BJ (cell line): ENCODE measurements at places on chromosomes 2 and 18.
A peak's percentile ranks its signal among the peaks of the same experiment; 100 is the strongest.

DNA sequence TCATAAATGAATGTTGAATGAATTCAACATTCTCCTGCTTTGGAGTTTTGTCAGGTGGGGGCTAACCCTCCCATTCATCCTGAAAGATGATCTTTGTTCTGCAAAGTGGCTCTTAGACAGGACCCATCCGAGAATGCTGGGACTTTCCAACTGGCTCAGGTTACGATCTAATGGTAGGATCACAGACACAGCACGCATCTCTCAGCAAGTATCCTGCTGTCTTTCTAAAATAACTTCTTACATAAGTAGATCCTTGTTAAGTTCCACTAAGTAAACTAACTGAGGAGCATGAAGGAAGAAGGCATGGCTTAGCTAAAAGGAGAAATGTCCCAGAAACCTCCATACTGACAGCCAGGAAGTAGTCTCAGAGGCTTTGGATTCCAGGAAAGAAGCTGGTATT, 23.7 kb downstream of the CYP27A1 start:
- peak; percentile 37 for DNase-seq

DNA sequence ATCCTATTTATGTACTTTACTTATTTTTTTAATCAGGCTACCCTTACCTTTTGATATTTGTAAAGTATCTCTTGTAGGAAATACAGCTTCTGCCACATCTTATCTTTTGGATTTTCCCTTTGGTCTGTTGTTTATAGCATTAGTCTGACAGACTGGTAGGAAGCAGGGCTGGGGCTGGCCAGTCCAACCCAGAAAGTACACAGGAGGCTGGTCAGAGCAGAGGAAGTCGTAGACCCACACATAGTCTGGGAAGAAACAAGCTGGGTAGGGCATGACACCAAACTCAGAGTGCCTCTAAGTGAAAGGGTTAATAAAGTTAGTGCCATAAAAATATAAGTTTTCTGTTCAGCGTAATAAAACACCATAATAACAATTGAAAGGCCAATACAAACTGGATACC, 51.7 kb downstream of the BOLA3 start:
- DNase-seq = no peak

- DNase-seq = no peak
These were observed 91.5 kb upstream of the BCL11A start for GRCh38 chr2:60644951-60645350.

GRCh38 chr18:58429442-58429841, 199.4 kb downstream of the ALPK2 start:
- DNase-seq = no peak

GRCh38 chr2:160010361-160011145, 51.9 kb downstream of the PLA2R1 start:
- DNase-seq = no peak

DNA sequence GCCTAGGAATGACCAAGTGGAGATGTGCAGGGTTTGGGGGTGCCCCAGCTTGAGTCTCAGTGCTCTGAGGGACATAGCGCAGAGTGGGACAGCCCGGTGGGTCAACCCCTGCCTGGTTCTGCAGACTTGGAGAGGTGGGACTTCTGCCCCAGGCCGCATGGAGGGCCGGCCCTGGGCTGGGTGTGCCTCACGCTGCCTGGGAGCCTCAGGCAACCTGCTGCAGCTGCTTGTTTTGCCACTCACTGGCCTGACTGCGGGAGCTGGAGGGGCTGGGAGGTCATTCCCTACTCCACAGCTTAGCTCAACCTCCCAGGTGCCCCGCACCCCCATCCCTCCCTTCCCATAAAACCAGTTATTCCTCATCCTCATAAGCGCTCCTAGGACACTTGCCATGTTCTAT, 33.1 kb downstream of the ODC1 start:
- DNase-seq = no peak

DNA sequence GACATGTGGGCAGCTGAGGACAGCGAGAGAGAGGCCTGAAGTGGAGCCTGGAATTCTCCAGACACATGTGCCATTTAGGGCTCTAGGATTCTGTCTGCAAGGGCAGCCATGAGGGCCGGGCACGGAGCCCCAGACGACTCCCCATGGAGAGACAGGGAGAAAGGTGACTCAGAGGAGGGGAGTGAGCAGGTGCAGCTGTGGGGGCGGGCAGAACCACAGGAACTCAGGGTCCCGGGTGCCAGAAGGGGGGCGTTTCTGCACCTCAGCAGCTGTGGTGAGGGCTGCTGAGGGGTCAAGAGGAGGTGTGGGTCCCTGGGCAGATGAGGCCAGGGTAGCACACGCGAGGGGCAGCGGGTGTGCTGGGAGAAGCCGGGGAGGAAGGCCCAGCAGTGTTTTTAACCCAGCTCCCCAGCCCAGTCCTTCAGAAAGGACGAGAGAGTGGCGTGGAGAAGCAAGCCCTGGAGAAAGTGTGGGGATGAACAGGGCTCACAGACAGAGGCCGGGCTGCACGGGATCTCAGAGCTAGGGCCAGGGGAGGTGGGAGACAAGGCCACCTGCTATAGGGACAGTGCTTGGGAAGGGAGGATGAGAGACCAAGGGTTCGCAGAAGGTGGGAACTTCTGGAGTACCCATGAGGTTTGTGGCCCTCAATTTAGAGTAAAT, 7.6 kb downstream of the GPR17 start:
- DNase-seq = no peak

DNA sequence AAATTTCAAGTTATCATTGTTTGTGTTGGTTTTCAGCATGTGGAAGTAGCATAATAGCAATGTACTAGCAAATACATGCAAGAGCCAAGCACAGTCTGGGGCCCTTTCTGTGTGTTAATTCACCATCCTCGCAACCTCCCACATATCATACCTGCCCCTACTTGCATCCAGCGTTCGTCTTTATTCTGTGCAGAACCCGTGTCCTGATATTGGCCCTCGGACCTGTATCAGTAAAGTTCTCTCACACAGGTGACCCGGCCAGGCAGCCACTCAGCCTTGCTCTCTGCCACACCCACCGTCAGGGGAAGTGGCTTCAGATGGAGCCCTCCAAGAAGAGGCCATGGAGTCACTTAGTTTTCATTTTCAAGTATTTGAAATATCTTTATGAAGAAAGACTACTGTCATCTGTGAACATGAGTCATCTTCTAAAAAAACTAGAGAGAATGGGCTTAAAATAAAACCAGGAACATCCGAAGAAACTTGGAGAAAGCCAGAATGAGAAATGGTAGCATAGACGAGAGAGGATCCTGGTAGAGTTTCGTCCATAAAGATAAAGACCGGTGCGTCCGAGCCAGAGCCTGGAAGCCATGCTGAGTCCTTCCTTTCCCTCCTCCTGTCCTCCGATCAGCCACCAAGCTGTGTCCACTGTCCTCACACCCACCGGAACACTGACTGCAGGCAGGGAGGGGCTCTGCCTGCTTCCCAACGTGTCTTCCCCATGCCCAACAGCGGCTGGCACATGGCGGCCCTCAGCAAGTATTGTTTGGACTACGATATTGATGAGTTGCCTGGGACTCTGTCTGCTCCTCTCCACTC, 57.3 kb upstream of the RPL31 start:
- no peak for DNase-seq

- no peak for DNase-seq
These were observed 25.0 kb downstream of the CEP68 start for GRCh38 chr2:65081232-65081685.

DNA sequence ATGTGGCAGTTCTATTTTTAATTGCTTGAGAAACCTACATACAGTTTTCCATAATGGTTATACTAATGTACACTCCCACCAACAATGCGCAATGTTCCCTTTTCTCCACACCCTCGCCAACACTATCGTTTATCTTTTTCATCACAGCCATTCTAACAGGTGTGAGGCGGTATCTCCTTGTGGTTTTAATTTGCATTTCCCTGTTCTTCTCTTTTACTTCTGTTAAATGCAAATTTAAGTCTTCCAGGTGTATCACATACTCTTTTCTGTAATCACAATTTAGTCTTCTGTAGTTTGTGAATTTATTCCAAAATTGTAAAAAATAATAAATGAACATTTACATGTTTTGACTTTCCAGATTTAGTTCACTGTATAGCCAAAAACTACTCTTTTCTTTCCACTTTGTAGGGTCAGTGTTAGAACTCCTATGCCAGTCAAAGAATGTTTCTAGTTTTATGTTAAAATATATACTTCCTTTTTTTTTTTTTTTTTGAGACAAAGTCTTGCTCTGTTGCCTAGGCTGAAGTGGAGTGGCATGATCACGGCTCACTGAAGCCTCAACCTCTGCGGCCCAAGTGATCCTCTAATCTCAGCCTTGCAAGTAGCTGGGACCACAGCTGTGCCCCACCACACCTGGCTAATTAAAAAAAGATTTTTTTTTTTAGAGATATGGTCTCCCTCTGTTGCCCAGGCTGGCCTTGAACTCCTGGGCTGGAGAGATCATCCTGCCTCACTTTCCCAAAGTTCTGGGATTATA, 15.4 kb upstream of the ACYP2 start:
- DNase-seq = no peak
